ENCODE measurements at places on chromosomes 3 and 15. TPM values are rescaled to one million over a fixed set of nuclear protein-coding genes. Genes with fewer than 3 reads are reported as not detected.

- peak overlapping the region; percentile 78 for H3K4me3 ChIP-seq
- peaks cover 15% of the 10 kb centered on the region for H3K4me1 ChIP-seq
- H3K27ac ChIP-seq, result peak overlapping the region; percentile 84
- H3K27me3 ChIP-seq, result no peaks in the 10 kb centered on the region
- no peak for DNase-seq
Measured at GRCh38 chr3:158801201-158801600, 653 bp upstream of the MFSD1 start.

The PTX3 gene
- 1.2 TPM for polyA plus RNA-seq

DNA sequence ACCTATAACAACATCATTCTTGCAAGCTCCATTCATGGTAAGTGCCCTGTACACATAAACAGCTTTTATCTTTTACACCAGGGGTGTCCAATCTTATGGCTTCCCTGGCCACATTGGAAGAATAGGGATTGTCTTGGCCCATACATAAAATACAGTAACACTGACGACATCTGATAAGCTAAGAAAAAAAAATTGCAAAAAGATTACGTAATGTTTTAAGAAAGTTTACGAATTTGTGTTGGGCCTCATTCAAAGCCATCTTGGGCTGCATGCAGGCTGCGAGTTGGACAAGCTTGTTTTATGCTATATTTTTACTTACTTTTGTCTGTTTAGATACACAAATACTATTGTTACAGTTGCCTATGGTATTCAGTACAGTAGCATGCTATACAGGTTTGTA lies 31.6 kb downstream of the ZNF654 start:
- H3K27me3 ChIP-seq, result no peaks in the 10 kb centered on the region
- H3K4me1 ChIP-seq, result no peaks in the 10 kb centered on the region
- peaks cover 29% of the 10 kb centered on the region for H3K36me3 ChIP-seq
- H3K27ac ChIP-seq, result no peak overlapping the region
- DNase-seq, result no peak

GRCh38 chr15:98421419-98422129 lies 226.8 kb upstream of the IGF1R start:
- H3K4me1 ChIP-seq, result peaks cover 13% of the 10 kb centered on the region
- peaks cover 34% of the 10 kb centered on the region for H3K27me3 ChIP-seq
- DNase-seq, result peak; percentile 86

- H3K4me1 ChIP-seq, result no peaks in the 10 kb centered on the region
- no peaks in the 10 kb centered on the region for H3K27me3 ChIP-seq
- no peaks in the 10 kb centered on the region for H3K36me3 ChIP-seq
Measured at GRCh38 chr3:29186131-29186599, 94.7 kb upstream of the RBMS3 start.

The FRMD4B gene
- polyA plus RNA-seq, result 17.7 TPM

- H3K27ac ChIP-seq, result no peak overlapping the region
- H3K27me3 ChIP-seq, result peaks cover 78% of the 10 kb centered on the region
- peak; percentile 63 for DNase-seq
- peak overlapping the region; percentile 75 for H3K4me3 ChIP-seq
- H3K4me1 ChIP-seq, result peaks cover 51% of the 10 kb centered on the region
- no peaks in the 10 kb centered on the region for H3K36me3 ChIP-seq
Measured at GRCh38 chr15:40927495-40927872, 1.7 kb upstream of the DLL4 start.

The SLC2A2 gene
- polyA plus RNA-seq, result not detected

The HESX1 gene
- polyA plus RNA-seq, result 2.7 TPM

- H3K27me3 ChIP-seq, result no peaks in the 10 kb centered on the region
- no peak overlapping the region for H3K27ac ChIP-seq
- H3K36me3 ChIP-seq, result peaks cover 34% of the 10 kb centered on the region
- H3K4me3 ChIP-seq, result no peak overlapping the region
- peaks cover 4% of the 10 kb centered on the region for H3K4me1 ChIP-seq
Measured at GRCh38 chr3:111156517-111156916, 84.9 kb downstream of the NECTIN3 start.

DNA sequence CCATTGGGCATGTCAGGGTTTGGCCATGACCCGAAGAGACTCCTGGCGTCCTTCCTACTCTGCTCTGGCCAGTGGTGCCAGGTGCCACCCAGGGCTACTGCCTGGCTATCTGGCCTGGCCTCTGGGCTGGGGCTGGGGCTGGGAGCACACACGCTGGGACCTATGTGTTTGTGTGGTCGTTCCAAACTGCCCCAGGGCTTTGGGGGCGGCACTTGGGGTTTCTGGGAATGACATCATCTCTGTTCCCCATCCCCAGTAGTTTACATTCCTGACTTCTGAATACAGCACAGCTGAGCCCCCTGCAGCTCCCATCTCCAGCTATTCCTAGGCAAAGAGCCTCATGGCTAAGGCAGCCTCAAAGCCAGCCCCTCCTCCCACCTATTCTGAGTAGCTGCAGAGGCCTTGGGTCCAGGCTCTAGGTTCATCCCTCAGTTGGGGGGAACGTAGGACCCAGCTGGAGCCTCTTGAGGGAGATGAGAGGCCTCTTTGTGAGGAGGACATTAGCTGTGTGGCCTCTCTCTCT lies 24.3 kb downstream of the PLEKHO2 start:
- H3K27ac ChIP-seq, result peak overlapping the region; percentile 71
- peaks cover 59% of the 10 kb centered on the region for H3K4me1 ChIP-seq
- H3K36me3 ChIP-seq, result peaks cover 55% of the 10 kb centered on the region
- no peak overlapping the region for H3K4me3 ChIP-seq
- no peaks in the 10 kb centered on the region for H3K27me3 ChIP-seq

GRCh38 chr3:151226088-151226563 lies 23.1 kb upstream of the GPR171 start:
- H3K36me3 ChIP-seq, result no peaks in the 10 kb centered on the region
- H3K27ac ChIP-seq, result no peak overlapping the region
- DNase-seq, result no peak
- no peak overlapping the region for H3K4me3 ChIP-seq
- H3K4me1 ChIP-seq, result peaks cover 11% of the 10 kb centered on the region
